ENCODE measurements at places on chromosomes 7 and 10.

- no peak for DNase-seq
These were observed 22.3 kb upstream of the RET start for GRCh38 chr10:43054593-43054992.

- DNase-seq, result no peak
These were observed 136.1 kb downstream of the ICA1 start for GRCh38 chr7:8125680-8126444.

DNA sequence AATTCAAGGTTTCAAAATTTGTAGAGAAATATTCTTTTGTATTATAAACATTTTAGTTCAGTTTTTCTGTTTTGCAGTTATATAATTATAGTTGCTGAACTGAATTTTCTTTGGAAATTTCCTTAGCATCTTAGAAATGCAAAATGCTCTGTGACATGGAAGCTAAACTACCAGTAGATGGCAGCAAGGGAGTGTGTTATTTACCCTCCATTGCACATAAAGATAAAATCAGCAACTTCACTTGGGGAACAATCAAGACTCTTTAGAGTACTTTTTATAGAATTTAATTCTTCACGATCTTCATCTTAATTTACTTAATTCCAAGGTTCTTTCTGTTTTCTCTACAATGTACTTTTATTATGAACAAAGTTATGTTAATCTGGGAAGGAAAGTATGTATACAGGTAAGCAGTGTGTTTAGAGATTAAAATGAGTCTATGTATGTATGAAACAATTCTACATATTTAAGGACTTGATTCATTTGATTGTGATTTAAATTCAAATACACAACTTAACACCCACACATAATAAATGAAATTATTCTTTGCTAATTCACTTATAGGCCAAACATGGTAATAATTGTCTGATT lies 404.2 kb downstream of the THSD7A start:
- peak; percentile 19 for DNase-seq

DNA sequence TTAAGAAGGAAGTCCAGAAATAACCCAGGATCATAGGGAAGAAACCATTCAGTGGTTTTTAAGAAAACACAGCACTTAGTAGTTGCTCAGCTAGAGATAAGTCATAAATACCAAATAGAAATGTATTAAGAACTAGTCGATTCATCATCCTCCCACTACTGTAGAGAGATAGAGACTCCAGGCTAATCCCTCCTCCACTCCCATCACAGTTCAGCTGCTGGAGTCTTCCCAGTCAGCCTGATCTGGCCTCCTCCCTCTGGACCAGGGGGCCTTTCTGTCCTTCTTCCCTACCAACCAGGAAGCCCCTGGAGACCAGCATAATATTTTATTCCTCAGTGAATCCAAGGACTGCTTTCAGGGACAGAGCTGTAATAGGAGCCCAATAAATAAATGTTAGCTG lies 294.1 kb upstream of the YAE1 start:
- no peak for DNase-seq

DNA sequence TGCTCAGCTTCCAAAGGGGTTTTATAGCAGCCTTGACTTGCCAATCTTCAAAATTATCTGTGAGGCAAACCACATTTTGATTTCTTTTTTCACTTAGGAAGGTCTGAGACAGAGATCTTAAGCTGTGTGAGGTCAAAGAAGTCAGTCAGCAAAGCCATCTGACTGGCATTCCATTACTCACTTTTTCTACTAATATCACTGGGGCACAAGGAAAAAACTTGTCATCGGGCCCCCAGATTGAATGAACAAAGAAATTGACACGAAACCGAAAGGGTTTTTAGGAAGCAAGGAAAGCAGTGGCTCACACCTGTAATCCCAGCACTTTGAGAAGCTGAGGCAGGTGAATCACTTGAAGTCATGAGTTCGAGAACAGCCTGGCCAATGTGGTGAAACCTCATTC lies 78.5 kb upstream of the FRMD4A start:
- no peak for DNase-seq

DNA sequence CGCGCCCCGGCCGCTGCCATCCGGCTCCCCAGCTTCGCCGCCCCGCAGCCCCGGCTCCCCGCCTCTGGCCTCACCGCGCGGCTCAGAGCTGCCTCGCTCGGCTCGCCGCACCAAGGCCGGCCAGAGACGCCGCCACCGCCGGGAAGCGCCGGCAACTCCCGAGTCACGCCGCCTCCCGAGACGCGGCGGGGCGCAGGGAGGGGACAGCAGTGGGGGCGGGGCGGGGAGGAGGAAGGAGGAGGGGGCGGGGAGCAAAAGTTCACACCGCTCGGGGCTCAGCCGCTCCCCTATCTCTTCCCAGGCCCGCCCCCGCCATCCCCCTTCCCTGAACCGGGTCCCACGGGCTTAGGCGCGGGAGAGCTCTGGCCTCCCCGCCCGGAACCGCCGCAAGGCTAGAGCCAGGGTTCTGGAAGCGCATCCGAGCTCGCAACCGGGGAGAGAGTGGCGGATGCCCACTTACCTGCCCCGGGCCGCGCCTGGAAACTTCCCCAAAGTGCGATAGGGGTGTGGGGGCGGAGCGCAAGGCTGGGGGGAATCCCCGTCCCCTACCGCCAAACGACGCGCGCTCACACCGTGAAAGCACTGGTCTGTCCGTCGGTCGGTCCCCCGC lies 1.0 kb downstream of the CHST15 start:
- DNase-seq, result no peak

DNA sequence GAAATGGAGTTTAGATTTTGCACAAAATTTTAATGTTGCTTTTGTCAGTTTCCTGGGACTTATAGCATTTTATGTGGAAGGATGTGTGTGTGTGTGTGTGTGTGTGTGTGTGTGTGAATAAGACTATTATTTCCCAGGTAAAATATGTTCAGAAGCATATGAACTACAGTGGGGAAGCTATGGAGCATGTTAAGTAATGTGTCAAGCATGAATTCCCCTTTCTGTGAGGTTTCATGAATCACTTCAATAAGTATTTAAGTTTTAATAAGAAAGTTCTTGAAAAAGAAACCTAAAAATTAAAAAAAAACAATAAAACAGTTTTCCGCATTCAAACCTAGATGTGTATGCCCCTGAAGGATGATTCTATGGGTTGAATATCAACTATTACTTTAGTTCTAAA lies 693 bp downstream of the CREB5 start:
- DNase-seq, result no peak

- DNase-seq, result no peak
These were observed 6.8 kb downstream of the IL15RA start for GRCh38 chr10:5970527-5970926.

DNA sequence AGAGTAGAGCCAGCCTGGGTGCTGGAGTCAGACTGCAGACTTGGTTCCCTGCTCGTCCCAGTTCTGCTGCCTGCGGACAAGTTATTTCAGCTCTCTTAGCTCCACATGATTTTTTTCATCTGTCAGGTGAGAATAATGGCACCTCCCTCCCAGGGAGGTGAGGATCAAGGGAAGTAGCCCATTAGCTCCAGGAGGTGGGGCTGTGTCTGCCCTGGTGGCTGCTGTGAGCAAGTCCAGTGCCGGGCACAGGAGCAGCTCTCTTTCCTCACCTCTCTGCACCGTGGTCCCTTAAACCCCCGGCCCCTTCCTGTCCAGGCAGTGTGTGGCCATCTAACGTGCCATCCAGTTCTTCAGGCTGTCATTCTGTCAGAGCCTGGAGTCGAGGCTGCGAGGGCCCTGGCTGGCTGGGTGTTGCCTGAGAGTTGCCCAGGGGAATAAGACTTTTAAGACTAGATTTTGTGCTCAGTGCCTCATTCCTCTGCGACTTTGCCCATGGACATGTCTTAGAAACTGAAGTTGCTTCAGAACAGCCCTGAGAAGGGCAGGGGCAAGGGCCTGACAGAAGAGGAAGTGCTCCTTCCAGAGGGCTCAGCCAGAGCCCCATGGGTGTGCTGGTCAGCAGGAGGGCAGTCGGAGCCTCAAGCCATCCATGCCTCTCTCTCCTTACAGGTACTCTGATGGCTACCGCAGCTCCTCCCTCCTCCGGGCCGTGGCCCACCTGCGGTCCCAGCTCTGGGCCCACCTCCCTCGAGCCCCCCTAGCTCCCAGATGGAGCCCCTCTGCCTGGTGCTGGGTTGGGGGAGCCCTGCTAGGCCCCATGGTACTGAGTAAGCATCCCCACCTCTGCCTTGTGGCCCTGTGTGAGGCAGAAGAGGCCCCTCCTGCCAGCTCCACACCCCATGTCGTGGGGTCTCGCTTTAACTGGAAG lies 5.0 kb downstream of the ABCB8 start:
- DNase-seq, result no peak

DNA sequence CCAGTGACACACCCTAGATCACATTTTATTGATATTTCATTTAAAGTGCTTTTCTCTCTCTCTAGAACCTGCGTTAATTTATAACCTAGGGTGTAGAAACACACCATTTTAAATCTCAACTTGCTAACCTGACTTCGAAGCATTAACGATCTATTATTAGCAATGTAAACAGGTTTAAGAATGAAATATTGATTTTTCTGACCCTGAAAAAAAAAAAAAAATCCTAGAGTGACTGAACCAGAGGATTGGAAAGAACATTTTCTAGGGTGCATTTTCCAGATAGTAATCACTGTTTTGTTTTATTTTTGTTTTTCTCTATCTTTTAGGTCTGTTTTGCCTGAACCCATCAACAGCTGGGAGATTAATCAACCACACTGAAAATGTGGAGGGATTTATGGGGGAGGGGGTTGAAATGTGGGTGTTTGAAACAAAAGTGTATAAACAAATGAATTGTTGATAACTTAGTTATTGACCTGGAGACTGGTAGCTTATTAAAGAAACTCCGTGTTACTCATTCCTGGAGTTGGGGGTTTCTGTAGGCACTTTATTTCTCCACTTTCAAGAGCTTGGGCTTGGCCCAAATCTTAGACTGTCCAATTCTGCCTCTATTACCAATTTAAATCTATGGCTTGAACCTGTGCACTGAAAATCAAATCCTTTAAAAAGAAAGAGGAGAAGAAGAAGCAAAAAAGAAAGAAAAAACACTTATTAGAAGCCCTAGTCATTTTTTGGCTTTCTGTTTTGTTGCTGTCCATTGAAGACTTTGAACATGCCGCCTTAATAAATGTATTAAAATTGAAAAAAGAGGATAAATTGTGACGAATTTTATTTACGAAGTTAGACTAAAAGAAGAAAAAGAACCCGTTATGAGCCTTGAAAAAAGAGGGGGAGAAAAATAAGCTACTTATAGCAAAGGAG lies 2.8 kb downstream of the HOXA2 start:
- no peak for DNase-seq

- DNase-seq, result no peak
These were observed 12.7 kb downstream of the PTPRE start for GRCh38 chr10:127919418-127920271.

- DNase-seq, result no peak
These were observed 814 bp downstream of the MEST start for GRCh38 chr7:130492523-130493274.

DNA sequence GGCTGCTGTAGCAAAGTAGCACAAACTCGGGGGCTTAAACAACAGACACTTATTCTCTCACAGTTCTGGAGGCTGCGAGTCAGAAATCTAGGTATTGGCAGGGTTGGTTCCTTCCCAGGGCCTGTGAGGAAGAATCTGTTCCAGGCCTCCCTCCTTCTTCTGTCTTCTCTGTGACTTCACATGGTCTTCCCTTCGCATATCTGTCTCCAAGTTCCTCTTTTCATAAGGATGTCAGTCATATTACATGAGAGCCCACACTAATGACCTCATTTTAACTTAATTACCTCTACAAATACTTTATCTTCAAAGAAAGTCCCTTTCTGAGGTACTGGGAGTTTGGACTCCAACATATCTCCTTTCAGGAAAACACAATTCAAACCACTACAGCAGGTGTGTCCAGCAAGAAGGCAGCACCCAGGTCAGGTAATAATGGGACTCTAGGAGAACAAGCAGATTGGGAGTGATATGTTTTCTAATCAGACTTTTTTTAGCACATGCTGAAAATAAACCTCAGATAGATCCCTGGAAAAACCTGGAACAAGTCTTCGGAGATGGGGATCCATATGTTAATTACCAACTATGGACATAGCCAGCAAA lies 11.7 kb downstream of the CREB5 start:
- no peak for DNase-seq

- DNase-seq, result no peak
These were observed 25.1 kb downstream of the DOCK1 start for GRCh38 chr10:126930131-126930882.

DNA sequence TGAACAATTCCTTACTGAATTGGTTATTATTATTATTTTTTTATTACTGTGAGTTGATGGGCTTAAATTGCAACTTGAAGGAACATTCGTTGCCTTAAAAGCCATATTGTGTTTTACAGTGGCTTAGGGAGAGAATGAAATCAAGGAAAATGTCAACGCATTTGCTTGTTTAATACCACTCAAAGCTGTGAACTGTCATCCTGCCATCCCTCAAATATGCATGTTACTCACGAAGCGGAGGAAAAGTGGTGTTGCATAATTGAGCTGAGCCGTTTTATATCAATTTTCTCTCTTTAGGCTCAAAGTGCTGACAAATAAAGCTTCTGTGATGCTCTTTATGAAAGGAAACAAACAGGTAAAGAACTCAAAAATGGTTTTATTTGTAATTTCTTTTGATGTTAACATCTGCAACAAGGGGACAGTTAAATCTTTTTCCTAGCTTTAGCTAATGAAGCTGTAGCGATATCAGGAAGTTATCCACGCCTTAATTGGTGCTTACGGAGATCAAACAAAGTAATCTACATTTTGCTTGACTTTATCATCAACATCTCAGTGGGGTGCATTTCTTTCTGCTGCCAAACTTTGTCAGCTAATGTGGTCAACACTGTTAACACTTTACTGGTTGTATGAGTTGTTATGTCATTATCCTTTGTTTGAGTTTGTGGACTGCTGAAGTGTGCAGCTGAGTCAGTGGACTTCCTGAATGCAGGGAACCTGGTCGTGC lies 33.1 kb downstream of the GLRX3 start:
- no peak for DNase-seq

DNA sequence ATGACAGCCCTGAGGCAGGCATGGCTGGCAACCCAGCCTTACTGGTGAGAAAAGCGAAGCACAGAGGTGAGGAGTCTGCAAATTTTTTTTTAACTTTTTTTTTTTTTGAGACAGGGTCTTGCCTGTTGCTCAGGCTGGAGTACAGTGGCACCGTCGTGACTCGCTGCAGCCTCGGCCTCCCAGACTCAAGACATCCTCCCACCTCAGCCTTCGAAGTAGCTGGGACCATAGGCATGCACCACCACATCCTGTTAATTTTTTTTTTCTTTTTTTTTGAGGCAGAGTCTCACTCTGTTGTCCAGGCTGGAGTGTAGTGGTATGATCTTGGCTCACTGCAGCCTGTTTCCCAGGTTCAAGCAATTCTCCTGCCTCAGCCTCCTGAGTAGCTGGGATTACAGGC lies 35.1 kb upstream of the DLG5 start:
- no peak for DNase-seq

GRCh38 chr10:71939304-71939703 lies 24.9 kb upstream of the CHST3 start:
- no peak for DNase-seq

- no peak for DNase-seq
These were observed 23.2 kb downstream of the UNCX start for GRCh38 chr7:1255817-1256340.

- no peak for DNase-seq
These were observed 57.7 kb upstream of the ZNRF2 start for GRCh38 chr7:30226614-30227268.

Data from NCI-H1048 (cell line).